ENCODE measurements at places on chromosomes 1 and 21.
A peak's percentile ranks its signal among the peaks of the same experiment; 100 is the strongest.

- DNase-seq, result peak; percentile 38
These were observed 26.8 kb upstream of the CRNN start for GRCh38 chr1:152440635-152441471.

GRCh38 chr1:153773096-153773921, 1.9 kb upstream of the SLC27A3 start:
- DNase-seq, result no peak

DNA sequence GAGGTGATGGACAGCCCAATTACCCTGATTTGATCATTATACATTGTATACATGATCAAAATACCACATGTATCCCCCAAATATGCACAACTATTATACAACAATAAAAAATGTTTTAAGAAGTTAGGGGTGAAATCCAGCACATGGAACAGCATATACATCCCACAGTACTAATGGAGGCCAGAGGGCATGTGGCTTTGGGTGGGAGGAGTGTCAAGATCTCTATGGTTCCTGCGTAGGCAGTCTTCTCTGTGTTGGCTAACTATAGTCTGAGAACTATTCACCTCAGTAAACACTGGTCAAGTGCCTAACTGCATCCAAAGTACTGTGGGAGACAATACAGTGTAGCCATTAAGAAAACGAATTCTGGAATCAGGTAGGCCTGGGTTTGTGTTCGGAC, 74.1 kb downstream of the GADD45A start:
- no peak for DNase-seq

GRCh38 chr1:211313392-211313791, 13.2 kb upstream of the TRAF5 start:
- DNase-seq, result no peak

- DNase-seq, result no peak
These were observed 37.6 kb upstream of the BTG3 start for GRCh38 chr21:17650292-17650691.

DNA sequence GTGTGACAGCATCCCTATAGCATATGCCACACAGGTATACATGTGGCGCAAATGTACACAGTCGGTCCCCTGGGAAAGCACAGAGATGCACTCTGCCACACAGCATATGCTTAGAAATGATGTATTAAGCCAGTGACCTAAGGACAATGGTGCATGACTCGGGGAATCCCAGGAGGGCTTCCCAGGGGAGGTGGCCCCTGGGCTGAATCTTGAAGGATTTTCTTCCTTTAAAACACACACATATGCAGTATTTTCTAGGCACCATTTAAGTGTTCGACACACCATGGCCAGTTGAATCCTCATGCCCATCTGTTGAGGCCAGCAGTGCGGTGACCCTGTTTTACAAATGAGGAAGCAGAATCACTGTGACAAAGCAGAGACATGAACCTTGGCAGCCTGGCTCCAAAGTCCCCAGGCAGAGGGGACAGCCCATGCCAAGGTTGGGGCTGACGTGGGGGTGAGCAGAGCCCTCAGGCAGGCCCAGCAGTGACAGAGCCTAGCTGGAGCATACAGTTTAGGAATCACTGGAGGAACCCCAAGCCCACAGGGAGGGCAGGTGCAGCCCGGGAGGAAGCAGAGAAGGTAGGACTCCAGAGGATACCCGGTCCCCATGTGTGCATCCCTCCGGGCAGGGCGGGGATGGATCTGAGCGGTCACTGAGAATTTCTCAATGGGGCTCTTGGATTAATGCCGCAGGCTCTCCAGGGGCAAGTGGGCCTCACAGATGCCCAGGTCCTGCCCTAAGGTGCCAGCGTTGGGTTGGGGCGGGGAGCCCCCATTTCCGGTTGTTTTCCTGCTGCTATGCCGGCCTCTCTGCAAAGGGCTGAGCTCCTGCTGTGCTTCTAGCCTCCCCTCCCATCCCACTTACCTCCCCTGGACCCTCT, 28.4 kb downstream of the WNT3A start:
- DNase-seq, result no peak

GRCh38 chr1:185250063-185250462, 67.0 kb downstream of the IVNS1ABP start:
- DNase-seq, result no peak

GRCh38 chr1:32695098-32695904, 7.3 kb downstream of the SYNC start:
- DNase-seq, result no peak

DNA sequence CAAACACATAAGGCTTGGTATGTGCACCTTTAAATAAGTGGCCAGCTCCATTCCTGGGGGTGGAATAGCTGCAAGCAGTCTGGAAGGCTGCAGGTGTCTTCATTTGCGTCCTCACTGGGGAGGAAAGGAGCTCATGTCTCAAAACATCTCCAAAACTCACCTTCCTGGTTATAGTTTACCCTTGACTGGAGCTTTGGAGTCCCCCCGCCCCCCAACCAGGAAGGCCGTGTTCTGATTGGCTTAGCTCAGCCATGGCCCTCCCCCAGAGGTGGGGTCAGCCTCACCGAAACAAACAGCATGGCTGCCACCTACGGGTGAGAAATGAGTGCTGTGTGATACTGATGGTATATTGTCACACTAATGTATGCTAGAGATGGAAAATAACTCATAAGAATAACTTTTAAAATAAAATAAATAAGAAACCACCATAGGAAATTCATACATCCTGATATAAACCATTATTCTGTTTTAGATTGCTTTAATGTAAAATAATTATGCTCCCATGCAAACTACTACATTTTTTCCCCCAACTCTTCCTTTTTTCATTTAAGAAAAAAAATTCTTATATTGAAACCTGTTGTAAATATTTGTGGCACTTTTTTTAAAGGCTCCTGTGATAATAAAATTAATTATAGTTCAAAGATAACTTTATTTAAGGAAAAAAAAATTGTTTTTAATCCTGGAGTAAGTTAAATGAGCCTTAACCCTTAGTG, 90.8 kb downstream of the ZP4 start:
- DNase-seq, result no peak

DNA sequence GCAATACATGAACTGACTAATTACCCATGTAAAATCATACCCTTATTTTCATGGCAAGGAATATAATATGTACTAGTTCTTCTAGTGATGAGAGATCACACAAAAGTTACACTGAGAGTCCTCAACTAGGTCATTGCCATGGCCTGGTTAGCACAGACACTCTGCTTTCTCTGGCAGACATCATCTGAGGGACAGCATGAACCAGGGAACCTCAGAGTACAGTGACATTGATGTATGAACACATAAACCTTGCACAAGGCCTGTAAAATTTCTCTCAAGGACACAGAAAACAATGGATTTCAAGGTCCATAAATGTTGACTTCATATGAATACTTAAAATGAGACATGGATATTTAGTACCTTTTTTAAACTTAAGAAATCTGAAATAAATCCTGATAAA, 108.8 kb upstream of the MAGI3 start:
- no peak for DNase-seq

Measured in stimulated activated CD8-positive, alpha-beta memory T cell treated with anti-CD3 and anti-CD28 coated beads, Interleukin-7, amount 100 ng/mL, for 1 hour (primary cell).